WTC11 (cell line): ENCODE measurements at places on chromosomes 4 and X. TPM values are rescaled to one million over a fixed set of nuclear protein-coding genes. Genes with fewer than 3 reads are reported as not detected.

GRCh38 chr4:158571736-158572135 lies 50.1 kb downstream of the RXFP1 start:
- peak overlapping the region; percentile 53 for H3K4me3 ChIP-seq
- peaks cover 5% of the 10 kb centered on the region; the same call in 1 of the 2 replicates for H3K36me3 ChIP-seq
- H3K27ac ChIP-seq: peak overlapping the region; percentile 96
- H3K4me1 ChIP-seq: peaks cover 53% of the 10 kb centered on the region
- DNase-seq: peak; percentile 58

Gene FAM184B
- 0.11 to 0.23 TPM (median 0.17 TPM) in 3 replicates for total RNA-seq

DNA sequence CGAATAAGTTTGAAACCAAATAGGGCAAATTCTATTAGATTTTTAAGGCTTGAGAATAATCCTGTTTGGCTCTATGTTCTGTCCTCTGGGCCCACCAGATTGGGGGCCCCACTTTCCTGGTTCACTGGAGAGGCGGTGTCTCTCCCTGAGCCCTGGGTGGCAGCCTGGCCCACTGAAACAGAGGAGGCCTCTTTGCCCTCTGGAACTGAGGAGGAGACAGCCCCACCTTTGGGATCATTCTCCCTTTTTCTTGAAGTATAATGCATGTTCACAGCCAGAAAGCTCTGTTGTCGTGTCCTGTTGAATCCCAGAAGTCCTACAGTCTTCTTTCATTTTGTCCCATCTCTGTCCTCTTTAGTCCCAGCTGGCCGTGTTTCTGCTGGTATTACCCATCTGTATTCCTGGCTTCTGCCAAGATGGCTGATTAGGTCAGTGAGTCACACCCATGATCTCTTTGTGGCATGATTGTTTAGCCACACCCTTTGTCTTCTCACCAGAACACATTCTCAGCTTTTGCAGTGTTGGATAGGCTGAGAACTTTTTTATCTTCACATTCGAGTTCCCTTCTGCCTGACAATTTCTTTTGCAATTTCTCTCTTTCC lies 8.1 kb upstream of the TBC1D25 start:
- no peaks in the 10 kb centered on the region for H3K27me3 ChIP-seq
- H3K4me3 ChIP-seq: no peak overlapping the region
- H3K27ac ChIP-seq: no peak overlapping the region
- H3K36me3 ChIP-seq: peaks cover 25% of the 10 kb centered on the region
- no peaks in the 10 kb centered on the region for H3K4me1 ChIP-seq

Gene OTUD5
- 50.9 to 52.6 TPM (median 51.1 TPM) in 3 replicates for total RNA-seq

Gene NPY1R
- total RNA-seq: 18.0 to 21.5 TPM (median 21.3 TPM) in 3 replicates

Gene FAT4
- 6.6 to 10.5 TPM (median 6.8 TPM) in 3 replicates for total RNA-seq

DNA sequence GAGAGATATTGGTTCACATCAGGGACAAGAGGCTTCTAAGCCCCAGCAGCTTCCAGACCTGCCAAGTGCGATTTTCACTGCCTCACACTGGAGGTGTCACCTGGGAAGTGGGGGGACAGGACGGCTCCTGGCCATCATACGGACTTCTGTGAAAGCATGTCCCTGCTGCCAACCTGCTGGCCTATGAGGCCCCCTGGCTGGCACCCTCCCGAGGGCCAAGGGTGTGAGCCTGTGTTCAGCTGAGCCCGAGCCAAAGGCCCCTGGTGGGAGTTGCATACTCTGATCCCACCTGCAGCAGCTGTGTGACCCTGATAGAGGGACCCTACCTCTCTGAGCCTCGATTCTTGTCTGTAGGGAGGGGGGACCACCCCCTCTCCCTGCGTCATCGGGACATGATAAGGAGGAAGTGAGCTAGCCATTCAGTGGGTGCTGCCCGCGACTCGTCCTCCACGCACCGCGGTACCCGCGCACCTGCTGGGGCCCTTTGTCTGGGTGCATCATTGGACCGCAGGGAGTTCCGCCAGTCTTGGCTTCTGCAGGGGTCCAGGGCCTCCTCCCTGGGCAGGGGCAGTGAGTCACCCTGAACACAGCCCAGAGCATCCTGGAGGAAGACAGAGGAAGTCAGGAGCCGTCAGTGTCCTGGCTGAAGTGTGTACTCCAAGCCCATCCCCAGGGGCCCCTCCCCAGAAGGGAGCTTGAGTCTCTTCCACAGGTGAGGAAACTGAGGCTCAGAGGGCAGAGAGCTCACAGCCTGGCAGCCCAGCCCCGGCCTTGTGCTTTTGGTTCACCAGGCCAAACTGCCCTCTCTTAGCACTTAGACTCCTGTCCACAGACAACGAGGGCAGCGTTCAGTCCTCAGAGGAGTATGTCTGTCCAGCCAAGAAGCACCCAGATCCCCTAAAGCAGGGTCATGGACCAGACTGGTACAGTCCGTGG lies 24.1 kb downstream of the C4orf50 start:
- no peak overlapping the region for H3K4me3 ChIP-seq
- H3K4me1 ChIP-seq: no peaks in the 10 kb centered on the region
- H3K27ac ChIP-seq: no peak overlapping the region
- H3K27me3 ChIP-seq: peaks cover 11% of the 10 kb centered on the region

GRCh38 chr4:84470204-84470785 lies 28.8 kb downstream of the NKX6-1 start:
- H3K27ac ChIP-seq: no peak overlapping the region
- H3K36me3 ChIP-seq: no peaks in the 10 kb centered on the region
- no peaks in the 10 kb centered on the region for H3K27me3 ChIP-seq
- no peak overlapping the region for H3K4me3 ChIP-seq
- H3K4me1 ChIP-seq: peaks cover 16% of the 10 kb centered on the region

Gene LINC00632
- total RNA-seq: 29.7 to 43.6 TPM (median 42.0 TPM) in 3 replicates

Gene CFAP299
- total RNA-seq: not detected in 3 replicates

DNA sequence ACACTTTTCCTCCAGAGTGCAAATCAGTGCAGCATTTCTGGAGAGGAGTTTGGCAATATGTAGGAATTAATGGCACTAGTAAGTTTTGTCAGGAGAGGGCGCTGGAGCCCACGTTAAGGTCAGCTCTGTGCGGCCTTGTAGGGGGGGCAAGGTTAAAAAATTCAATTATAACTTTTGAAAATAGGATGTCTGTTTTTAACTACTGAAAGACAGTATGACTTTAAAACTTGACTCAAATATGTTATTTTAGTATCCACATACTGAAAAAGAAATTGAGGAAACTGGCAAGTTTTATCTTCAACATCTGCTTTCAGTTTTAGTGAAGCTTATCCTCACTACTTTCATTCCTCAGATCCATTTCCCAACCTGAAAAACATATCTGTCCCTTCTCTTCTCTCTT lies 30.9 kb upstream of the HSD17B13 start:
- peaks cover 16% of the 10 kb centered on the region for H3K4me1 ChIP-seq
- no peak overlapping the region for H3K4me3 ChIP-seq
- peak; percentile 52 for DNase-seq
- no peaks in the 10 kb centered on the region for H3K27me3 ChIP-seq

Gene COX7B2
- not detected in 3 replicates for total RNA-seq

Gene ETDB
- not detected in 3 replicates for total RNA-seq

Gene PNMA3
- total RNA-seq: 3.7 to 6.5 TPM (median 5.8 TPM) in 3 replicates

DNA sequence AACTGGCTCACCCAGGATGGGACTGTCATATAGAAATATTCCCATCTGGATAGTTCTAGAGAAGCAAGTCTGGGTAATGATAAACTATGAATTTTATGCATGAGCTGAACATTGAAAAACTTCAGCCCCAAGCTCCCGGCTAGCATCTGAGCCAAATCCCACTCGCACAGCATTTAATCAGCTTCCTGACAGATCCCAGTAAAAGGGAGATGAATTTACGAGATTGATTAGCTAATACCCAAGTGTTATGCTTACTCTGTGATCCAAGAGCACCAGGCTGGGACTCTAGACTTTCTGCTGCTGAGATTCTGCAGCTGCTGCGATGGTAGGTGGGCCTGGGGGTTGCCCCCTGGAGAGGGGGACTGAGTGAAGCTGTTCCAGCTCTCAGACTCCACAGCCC lies 28.0 kb downstream of the FRMPD3 start:
- DNase-seq: no peak
- H3K4me1 ChIP-seq: 0 out of 2 replicates have a peak, but pooled peaks cover 8% of the 10 kb centered on the region
- no peak overlapping the region for H3K27ac ChIP-seq
- H3K27me3 ChIP-seq: no peaks in the 10 kb centered on the region
- H3K36me3 ChIP-seq: no peaks in the 10 kb centered on the region
- H3K4me3 ChIP-seq: no peak overlapping the region

GRCh38 chr4:102684610-102685052 lies 76.1 kb downstream of the MANBA start:
- no peaks in the 10 kb centered on the region for H3K4me1 ChIP-seq
- no peaks in the 10 kb centered on the region for H3K27me3 ChIP-seq
- no peak overlapping the region for H3K4me3 ChIP-seq
- H3K27ac ChIP-seq: no peak overlapping the region
